ENCODE measurements at places on chromosomes 16 and 17. TPM values are rescaled to one million over a fixed set of nuclear protein-coding genes. Genes with fewer than 3 reads are reported as not detected.

The TNP2 gene
- not detected for total RNA-seq

The PRSS33 gene
- not detected for total RNA-seq

DNA sequence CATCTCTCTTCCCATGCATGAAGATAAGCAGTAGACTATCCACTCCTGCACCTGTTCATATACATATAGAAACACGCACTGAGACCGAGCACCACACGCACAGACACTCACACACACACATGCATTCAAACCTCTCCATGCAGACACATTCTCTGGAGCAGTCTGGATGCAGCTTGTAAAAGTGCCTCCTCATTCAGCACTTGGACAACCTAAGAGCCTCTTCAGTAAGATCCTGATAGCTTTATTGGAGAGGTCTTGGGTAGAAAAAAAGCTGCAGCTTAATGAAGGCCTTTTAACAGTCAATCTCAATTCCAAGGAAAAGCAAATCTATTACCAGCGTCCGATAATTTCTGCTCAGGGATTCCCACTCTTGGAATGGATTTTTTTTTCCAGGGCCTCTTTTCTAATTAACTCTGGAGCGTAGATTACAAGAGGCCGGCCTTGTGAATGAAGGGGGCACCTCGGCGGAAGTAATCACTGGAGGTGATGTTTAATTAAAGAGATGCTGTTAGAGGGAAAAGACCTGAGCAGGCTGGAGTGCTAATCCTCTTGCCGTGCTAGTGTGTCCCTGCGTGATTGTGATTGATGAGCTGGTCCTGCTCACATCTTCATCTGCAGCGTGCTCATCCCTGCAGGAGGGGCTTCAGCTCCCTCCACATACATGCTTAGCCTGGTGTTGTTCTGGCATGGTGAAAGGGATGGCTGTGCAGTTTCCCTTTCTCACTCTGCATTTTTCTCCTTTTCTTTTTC, 155.1 kb downstream of the RBFOX1 start:
- no peak overlapping the region for H3K4me3 ChIP-seq
- no peaks in the 10 kb centered on the region for H3K36me3 ChIP-seq
- no peaks in the 10 kb centered on the region for H3K27me3 ChIP-seq
- DNase-seq, result no peak
- no peaks in the 10 kb centered on the region for H3K4me1 ChIP-seq

The FAM20A gene
- total RNA-seq, result not detected

The MT2A gene
- total RNA-seq, result 48.4 TPM

The GAST gene
- total RNA-seq, result not detected

The MPO gene
- not detected for total RNA-seq

The KRTAP4-6 gene
- not detected for total RNA-seq

DNA sequence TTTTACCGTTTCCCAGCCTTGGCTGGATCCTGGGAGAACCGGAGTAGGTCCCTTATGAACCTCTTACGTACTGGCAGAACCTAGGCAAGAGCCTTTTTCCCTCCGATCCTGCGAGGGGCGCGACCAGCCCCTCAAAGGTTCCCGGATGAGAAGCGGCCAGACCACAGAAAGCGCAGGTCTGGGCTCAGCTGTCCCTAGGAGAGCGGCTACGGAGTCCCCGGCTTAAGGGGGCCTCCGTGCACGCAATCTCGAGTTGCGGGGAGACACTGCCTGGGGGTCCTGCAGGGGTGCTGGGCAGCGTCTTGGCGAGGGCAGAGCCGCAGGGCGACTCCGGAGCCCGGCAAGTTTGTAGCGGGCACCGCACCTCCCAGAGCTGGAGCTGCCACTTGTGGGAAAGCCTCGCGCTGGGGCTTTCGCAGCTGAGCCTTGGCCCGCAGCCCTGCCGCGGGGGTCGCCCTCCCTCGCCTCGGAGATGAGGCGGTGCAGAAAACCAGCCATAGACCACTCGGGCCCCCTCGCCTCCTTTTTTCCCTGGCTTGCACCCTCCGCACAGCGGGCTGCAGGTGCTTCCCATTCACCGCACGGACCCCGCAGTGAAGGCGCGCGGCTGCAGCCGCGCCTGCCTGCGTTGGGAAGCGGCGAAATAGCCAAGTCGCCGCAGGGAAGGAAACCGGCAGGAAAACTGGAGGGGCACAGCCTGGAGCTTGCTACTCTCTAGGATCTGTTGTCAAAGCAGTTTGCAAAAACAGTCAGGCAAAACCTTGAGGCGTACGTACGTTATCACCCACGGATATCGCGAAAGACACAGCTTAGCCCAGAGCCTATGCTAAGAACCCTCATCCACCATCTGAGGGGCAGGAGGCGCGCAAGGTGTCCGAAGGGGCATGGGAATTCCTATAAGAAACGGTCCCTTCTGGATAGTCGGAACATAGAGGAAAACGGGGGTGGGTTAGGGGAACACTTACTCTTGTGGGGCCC, 834 bp downstream of the CDH8 start:
- H3K27ac ChIP-seq, result no peak overlapping the region
- DNase-seq, result no peak
- H3K27me3 ChIP-seq, result no peaks in the 10 kb centered on the region
- H3K4me1 ChIP-seq, result no peaks in the 10 kb centered on the region
- H3K4me3 ChIP-seq, result no peak overlapping the region
